ENCODE measurements at places on chromosomes 13 and 19.
A peak's percentile ranks its signal among the peaks of the same experiment; 100 is the strongest.

DNA sequence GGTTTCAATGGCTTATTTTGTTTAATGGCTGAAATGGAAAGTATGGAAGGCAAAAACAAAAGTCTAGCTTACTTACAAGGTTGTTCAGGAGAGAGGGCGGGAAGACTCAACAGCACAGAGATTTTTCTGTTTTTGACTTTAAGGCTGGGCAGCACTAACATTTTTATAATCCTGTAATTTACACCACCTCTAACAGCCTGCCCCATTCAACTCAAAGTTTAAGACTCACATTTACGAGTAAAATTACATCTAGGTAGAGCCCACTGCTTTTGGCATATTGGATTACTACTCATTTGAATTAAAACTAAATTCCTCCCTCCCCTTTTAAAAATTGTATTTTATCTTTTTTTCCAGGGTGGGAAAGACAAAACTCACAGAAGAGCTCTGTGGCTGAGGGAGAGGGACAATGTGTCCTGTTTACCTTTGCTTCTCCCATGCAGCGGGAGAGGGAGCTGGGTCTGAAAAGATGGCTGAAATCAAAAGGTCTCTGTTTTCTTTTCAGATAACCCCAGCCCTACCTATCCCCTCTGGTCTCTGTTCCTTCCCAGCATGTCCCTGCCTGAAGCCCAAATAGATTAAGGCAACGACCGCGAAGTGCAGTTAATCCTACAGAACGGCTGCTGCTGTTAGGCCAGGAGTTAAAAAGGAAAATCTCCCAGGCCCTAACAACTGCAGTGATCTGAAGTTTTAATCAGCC is 6.6 kb downstream of the EFNB2 start:
- peak; percentile 48 for DNase-seq

GRCh38 chr19:16896146-16897028 is 7.6 kb downstream of the F2RL3 start:
- peak; percentile 27 for DNase-seq

GRCh38 chr19:1648459-1648849 is 4.0 kb downstream of the TCF3 start:
- no peak for DNase-seq

GRCh38 chr19:15859187-15859586 is 38.7 kb downstream of the CYP4F2 start:
- no peak for DNase-seq

GRCh38 chr13:76131551-76131950 is 495.4 kb downstream of the LMO7 start:
- no peak for DNase-seq

GRCh38 chr13:98890925-98891324 is 86.9 kb downstream of the DOCK9 start:
- no peak for DNase-seq

DNA sequence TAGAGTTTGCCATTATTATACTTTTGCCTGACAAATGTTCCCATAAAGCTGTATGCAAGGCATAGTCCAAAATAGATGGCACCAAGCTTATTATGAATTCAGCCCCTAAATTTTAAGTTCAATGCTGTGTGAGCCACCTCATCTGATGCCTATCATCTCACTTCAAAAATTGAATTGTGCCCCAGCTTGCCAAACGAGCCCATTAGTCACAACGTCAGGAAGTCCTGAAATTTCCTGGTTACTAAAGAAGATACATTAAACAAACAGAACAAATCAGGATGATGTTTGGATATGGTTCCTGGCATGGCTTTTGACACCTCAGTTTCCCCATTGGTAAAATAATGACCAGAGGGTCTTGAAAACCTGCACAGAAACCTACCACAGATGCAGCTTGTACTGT is 147.5 kb upstream of the SOX21 start:
- DNase-seq = no peak

Measured in neuronal stem cell (in vitro differentiated cells).